Osteoblast (primary cell): ENCODE measurements at places on chromosomes 12 and 14.

DNA sequence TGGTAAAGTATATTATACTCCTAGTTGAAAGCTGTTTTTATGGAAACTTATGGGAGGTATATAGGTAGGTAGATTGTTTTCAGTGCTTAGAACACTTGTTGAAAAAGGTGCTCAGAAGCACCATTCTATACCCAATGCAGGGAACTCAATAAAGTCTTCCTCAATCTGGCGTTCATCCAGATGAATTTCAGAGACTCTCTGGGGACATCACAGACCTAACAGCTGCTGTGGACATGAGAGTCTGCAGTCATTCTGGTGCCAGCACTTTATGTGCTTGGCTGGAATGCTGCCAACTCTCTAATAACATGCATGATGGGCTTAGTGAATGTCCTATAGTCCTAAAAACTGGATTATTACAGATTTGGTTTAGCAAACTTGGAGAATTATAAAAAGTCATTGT is 115.9 kb downstream of the NTN4 start:
- DNase-seq, result peak; percentile 15

DNA sequence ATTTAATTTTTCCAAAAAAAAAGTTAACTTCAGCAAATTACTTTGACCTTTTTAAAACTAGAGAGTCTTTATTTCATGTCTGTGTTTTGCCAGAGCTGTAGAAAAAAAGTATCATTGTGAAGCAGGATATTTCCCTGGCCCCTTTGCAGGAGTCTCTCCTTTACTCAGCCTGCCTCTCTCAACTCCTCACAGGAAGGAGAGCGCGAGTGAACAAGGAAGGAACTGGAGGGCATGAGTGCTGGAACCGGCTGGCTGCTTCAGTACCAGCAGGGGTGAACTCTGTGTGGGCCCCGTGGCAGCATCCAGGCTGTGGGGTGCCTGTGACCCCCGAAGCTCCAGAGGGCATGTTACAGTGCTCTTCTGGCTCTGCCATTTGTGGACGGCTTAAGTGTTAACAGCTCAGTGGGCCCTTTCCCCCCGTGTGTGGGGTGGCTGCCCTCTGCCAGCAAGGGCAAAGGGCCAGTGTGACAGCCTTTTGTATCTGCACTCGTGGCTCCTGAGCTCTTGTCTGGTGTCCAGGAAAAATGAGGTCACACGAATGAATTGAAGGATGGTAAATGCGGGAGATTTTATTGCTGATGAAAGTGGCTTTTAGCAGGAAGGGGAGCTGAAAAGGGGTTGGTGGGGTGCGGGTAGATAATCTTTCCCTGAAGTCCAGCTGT is 76.6 kb upstream of the KCNH3 start:
- DNase-seq, result no peak

DNA sequence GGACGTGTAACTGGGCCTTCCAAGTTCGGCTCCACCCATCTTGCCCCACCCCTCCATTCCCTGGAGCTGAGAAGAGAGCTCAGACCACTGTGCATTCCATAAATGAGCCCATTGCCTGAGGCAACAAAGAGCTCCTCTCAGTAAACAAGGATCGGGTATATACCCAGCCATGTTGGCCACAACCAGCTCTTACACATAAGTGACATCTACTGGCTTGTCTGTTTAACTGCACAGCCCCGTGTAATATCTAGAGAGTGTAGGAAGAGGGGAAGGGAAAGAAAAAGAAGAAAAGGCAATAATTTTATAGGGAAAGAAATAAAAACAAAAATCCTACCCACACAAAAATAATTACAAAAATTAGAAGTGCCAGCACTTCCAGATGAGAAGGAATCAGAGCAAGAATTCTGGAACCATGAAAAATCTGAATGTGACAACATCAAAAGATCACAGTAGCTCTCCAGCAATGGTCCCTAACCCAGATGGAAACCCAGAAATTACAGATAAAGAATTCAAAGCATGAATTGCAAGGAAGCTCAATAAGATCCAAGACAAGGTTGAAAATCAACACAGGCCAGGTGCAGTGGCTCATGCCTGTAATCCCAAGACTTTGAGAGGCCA is 308.1 kb downstream of the RPAP3 start:
- DNase-seq, result no peak

- DNase-seq, result no peak
These were observed 107.7 kb downstream of the RAD51B start for GRCh38 chr14:67927244-67927643.

GRCh38 chr14:67207810-67208209 is 18.6 kb downstream of the GARIN2 start:
- no peak for DNase-seq

GRCh38 chr14:104238424-104239184 is 100.2 kb downstream of the KIF26A start:
- peak; percentile 67 for DNase-seq

GRCh38 chr14:68109132-68109900 is 289.7 kb downstream of the RAD51B start:
- no peak for DNase-seq

GRCh38 chr14:78178071-78178470 is 7.9 kb downstream of the NRXN3 start:
- no peak for DNase-seq

GRCh38 chr14:96586921-96587822 is 85.0 kb downstream of the PAPOLA start:
- no peak for DNase-seq

DNA sequence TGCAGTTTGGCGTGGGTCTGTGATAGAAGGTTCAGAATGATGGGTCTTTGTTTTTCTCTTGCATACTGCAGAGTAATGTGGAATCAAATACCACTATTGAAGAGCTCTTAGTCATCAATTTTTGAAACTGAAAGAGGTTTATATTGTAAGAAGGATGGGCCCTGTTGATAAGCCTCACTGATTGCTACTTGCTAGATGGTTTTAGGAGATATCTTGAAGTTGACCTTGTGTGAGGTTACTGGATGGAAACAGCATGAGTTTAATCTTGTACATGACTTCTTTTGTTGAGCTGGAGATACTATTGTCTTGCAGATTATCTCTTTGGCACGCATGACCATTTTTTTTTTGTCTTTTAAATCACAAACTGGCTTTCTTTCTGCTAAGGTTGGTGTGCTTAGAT is 13.8 kb downstream of the BICD1 start:
- no peak for DNase-seq

DNA sequence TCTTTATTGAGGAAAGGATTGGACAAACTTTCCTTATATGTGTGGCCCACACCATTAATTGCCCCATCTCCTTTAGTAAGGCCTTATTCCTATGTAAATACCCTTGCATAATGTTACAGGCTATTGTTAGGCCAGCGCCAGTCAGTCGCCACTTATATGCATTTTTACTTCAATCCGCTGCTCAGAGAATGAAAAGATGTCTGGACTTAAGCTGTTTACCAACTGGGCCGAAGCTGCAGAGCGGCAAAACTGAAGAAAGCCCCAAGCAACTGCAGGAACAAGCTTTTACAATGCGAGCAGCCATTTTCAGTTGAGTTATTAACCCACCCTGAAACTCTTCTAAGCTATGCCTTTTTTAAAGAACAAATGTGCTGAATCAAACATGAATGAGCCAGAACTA is 92.1 kb upstream of the OTX2 start:
- DNase-seq, result no peak

- DNase-seq, result no peak
These were observed 108.6 kb upstream of the PDE3A start for GRCh38 chr12:20259786-20260185.

DNA sequence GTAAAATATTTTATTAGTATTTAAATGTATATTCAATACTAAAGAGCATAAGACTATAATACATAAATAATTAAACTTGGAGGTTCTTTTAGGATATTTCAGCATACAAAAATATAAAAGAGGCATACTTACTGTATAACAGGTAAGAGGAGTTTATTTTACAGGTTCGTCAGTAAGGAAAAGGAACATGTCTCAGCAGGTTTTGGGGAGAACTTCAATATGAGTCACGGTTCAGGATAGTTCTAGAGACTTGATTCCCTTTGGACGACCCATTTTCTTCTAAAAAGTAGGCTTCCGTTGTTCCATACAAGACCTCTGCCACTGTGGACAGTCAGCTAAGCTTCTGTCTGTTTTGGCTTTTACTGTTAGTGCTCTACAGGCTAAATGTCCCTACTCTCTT is 181.1 kb downstream of the ALX1 start:
- no peak for DNase-seq

GRCh38 chr12:90268574-90268973 is 559.9 kb upstream of the ATP2B1 start:
- DNase-seq, result no peak

- no peak for DNase-seq
These were observed 140.3 kb downstream of the GCH1 start for GRCh38 chr14:54762296-54762695.

- DNase-seq, result peak; percentile 63
These were observed 199.7 kb downstream of the ANO2 start for GRCh38 chr12:5745251-5745888.

- DNase-seq, result no peak
These were observed 1.9 kb downstream of the CCDC184 start for GRCh38 chr12:48185181-48185919.

DNA sequence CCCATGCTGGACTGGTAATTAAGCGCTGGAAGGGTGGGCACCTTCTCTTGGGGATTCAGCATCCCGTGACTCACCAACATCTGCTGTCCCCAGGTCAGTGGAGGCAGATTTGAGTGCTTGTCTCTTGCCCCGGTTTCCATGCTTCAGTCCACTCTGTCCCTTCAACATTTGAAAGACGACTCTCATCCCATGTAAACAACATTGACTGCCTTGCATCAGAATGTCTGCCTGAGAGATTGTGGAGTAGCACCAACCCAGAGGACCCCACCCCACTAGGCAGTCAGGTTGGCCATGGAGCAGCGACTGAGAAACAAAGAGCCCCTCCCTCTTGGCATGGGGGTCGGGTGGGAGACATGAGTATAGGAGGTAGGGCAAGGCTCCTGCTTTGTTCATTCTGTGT is 4.9 kb upstream of the STAC3 start:
- DNase-seq, result no peak

- DNase-seq, result no peak
These were observed 186.4 kb upstream of the E2F7 start for GRCh38 chr12:77251799-77252198.

DNA sequence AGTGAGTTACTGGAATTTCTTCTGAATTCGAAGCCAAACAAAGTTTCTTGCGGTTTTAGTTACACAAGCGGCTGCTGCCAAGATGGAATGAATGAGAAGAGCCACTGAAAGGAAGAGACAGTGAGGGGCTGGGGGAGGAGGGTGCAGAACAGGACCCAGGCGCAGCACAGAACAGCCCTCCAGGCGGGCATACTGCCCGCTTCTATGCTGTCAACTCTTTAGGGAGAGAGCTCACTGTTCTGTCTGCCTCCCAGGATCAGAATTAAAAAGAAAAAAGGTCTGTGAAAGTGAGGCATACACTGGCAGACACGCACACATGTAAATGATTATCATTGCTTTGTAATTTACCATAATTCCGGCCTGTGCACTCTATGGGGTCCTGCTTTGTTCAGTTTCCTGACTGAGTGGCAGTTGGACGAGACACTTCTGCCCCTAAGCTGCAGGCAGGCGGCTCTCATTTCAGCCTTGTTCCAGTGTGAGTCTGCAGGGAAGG is 231.6 kb downstream of the CACNA1C start:
- DNase-seq, result no peak

DNA sequence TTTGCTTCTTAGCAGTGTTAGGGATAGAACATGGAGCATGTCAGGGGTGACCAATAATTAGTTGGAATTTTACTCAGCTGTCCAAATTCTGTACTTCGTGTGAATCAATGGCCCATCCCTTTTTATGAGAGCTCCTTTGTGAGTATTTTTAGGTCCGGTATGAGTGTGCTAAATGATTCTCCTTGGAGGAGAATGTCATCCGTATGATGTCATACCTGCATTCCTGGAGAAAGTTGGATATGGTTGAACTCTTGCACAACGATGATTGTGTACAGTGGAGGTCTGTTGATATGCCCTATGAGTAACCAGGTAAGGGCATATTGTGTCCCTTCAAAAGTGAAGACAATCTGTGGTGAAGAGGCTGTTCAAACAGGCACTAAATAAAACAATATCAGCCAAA is 400.8 kb downstream of the GXYLT1 start:
- no peak for DNase-seq

DNA sequence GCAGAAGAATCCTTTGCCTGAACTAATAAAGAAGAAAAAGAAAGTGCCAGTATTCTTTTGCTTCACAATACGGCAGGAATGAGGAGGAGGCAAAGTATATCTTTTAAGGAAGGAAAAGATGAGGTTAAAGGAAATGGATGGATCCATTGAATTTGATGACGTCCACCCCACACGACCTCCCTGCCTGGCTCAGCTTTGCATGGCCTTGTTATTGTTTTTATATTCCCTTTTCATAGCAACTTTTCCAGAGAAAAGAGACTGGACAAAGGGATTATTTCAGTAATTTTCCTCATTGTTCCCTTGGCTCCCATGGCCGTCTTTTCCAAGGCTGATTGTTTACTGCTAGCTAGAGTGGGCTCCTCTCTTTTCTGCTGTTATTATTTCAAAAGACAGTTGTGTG is 123.2 kb upstream of the SEL1L start:
- no peak for DNase-seq

- peak; percentile 58 for DNase-seq
These were observed 25.9 kb downstream of the SYNDIG1L start for GRCh38 chr14:74400031-74400685.

GRCh38 chr12:125263385-125263784 is 198.2 kb downstream of the AACS start:
- no peak for DNase-seq

DNA sequence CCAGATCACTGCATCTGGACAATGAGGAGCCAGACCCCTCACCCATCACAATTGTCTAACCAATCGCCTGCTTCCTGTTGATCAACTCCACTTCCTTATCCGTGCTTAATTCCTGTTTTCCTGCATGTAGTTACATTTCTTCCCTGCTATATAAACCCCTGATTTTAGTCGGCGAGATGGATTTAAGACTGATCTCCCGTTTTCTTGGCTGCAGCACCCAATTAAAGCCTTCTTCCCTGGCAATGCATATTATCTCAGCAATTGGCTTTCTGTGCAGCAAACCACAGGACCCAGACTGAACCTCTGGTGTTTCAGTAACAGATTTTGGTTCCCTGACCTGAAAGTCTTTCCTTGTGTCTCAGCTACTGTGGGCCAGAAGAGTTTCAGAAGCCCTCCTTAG is 272.3 kb downstream of the IPO8 start:
- no peak for DNase-seq
